ENCODE measurements at places on chromosomes 7 and 10.

DNA sequence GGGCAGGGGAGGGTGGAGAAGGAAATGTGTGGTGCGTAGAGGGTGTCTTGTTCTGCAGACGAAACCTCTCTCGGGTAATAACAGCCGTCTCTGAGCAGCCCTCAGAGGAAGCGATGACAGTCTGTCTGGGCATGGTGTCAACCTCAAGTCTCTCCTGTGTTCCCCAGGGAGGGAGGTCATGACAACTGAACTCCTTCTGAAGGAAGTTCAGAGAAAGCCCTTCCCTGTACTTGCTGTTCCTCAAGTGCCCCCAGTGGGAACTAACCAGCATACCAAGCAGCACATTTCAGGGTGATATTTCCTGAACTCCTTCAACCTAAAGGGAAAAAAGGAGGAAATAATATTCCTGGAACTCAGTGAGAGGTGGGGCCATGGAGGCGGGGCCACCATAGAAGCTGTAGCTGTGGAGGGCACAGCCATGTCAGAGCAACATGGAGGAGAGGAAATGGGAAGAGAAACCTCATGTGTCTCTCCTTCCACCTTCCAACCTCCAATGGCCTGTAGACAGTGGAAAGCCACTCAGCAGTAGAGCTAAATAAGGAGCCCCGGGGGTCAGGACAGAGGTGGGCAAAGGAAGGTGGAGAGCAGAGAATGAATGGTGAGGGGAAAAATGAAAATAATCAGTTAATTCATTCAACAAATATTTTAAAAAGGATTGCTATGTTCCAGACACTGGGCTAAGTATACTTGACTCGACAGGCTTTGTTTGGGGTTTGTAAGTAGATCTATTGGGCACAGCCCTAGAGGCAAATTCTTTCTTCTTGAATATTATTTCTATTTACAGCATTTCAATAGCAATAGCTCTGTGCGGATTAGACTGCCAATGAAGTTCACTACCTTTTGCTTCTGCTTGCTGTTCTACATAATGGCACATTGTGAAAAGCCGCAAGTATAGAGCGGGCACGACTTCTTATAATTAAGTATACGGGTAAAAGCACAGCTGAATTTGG lies 61.0 kb upstream of the AOAH start:
- no peak for DNase-seq

DNA sequence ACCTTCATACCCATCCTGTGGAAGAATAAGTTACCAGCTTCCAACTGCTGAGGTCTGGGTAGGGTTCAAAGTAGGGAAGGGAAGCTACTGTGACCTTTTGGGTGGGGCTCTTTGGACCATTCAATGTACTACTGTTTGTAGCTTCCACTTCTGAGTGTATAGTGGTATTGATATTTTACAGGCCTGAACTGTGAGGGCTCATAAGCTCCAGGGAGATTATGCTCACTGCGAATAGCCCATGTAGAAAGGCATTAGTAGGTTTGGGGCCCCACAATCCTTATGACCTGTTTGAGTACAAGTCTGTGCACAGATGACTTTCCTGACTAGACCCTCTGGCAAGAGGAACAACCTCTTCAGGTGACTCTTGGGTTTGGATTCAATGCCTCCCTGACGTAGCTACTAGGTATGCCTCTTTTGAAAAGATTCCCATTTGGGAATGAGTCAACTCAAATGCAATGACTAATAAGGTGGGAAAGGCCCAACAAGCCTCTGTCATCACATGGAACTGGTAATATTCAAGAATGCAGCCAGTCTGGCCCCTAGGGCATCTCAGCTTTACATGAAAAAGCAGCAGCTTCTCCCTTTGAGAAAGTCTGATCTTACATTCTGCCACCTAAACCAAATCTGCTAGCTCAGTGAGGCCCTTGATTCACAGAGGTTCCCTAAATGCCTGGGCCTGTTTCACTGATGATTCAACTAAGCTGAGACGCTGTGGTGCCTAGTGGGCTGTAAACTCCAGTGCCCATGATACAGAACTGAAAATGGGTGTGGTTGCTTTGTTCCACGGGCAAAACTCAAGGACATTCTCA lies 79.8 kb downstream of the ABI1 start:
- no peak for DNase-seq

GRCh38 chr7:128084896-128085608 lies 53.8 kb upstream of the LRRC4 start:
- no peak for DNase-seq

DNA sequence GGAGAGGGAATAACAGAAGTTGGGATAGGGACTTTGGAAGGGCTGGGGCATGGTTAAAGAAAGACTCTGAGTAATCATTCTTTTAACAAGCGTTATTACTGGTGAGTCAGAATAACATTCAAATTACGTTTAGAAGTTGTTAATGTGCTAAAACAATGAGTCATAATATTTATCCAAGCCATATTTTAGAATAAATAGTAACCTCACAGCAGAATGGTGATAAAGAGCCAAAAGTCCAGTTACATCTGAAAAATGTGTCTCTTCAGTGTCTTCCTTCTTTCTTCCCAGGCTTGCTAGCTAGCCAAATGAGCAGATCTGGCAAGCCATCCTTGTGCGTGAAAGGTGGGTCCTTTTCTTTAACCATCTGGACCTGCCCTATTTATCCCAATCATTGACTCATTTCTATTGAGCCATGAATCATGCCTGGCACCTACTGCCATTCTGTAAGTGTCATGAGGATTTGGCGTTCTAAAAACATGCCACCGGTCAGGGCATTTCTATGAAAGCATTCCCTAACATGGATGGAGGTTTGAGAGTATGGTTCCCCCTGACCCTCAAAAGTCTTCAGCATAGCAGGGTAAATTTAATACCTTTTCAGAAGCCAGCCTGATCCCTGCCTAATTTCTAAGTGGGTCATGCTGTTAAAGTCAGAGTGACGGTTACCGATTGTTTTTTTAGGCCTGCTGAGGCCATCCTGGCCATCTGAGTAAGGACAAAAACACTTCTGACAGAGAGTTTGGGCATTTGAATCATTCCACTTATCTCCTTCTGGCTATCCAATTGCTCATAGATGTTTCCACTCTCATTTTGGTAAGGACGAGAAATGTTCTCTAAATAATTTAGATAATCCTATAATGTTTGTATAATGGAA lies 26.9 kb downstream of the MYPN start:
- DNase-seq: no peak

DNA sequence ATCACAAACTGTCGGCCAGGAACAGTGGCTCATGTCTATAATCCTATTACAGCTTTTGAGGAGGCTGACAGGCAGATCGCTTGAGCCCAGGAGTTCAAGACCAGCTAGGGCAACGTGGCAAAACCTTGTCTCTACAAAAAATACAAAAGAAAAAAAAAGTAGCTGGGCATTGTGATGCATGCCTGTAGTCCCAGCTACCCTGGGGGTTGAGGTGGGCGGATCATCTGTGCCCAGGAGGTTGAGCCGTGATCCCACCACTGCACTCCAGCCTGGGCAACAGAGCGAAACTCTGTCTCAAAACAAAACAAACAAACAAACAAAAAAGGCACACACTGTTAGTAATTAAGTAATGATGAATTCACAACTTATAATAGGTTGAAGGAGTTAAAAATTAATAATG lies 441.5 kb upstream of the PCDH15 start:
- DNase-seq: no peak

DNA sequence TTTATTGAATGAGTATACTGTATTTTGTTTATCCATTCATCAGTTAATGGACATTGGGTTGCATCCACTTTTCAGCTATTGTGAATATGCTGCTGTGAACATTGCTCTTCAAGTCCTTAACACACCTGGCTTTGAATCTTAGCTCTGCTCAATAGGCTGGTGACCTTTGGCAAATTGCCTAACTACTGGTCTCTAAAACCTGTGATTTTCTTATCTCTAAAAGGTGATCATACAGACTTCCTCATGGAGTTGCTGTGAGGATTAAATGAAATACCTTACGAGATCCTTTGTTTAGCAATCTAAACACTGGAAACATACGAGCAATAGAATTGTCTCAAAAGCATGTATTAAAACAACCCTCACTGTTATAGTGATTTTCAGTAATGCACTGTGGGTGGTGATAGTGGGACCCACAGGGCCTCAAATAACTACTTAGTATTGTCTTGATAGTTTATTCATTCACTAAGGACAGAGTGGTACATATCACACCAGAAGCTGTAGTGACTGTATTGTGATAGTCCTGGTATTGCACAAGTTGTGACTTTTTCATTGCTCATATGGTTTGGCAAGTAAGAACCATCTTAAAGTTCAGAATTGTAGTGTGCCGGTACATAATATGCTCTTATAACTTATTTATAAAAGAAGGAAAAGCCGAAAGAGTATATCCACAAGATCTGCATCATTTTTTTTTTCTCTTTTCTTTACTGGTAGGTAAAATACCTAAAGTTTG lies 257.6 kb downstream of the EXOC4 start:
- DNase-seq: no peak

DNA sequence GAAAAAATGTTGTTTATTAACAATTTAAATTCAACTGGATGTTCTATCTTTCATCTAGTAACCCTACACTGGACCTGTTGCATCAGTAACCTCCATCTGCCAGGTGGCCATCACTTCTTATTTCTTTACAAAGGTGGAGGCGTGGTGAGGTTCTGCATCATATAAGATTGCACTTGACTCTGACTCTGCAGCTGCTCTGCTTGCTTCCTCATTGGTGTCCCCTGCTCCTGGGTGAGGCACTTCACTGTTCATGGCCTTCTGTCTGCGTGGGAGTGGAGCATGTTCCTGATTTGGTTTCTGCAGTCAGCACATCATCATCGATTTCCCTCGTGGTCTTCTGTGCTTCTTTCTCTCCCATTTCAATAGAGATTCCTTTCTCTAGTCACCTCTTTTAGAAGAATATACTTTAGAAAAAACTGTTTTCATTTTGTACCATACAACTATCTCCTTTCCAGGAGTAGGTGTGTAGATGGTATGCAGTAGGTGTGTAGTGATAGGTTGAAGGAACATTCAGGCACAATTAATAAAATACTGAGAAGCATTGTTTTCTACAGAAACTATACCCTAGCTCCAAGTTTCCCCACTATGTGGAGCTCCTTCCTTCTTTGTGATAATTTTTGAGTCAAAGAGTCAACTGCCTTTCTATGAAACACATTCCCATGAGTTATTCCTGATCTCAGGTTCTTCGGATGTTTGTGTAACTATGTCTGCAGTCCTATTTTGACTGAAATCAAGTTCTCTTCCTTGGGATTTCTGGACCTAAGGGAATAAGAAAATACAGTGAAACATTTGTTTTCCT lies 231.7 kb upstream of the CNTNAP2 start:
- DNase-seq: no peak

- DNase-seq: no peak
Measured at GRCh38 chr10:68800211-68800610, 27.1 kb upstream of the STOX1 start.

GRCh38 chr10:75014516-75015230 lies 96.8 kb upstream of the SAMD8 start:
- no peak for DNase-seq

- DNase-seq: no peak
Measured at GRCh38 chr10:12177642-12178041, 18.0 kb downstream of the NUDT5 start.

GRCh38 chr10:101693978-101694673 lies 844 bp downstream of the FBXW4 start:
- DNase-seq: no peak

GRCh38 chr10:404346-404745 lies 269.1 kb downstream of the ZMYND11 start:
- DNase-seq: no peak

DNA sequence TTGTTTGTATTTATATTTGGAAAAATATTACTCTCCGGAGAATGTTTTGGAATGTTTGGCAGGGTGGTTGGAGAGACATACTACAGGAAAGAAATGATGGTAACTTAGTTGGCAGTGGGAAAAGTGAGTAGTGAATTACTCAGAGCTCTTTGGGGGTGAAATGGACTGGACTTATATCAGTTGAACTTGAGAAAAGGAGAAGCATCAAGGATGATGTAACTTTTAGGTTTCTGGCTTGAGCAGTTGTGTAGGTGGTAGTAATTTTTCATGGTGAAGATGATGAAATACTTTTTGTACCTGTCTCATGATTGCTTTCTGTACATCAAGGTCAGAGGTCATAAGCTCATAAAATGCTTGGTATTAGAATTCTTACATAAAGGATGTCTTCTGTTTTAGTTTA lies 617.2 kb downstream of the AUTS2 start:
- no peak for DNase-seq

DNA sequence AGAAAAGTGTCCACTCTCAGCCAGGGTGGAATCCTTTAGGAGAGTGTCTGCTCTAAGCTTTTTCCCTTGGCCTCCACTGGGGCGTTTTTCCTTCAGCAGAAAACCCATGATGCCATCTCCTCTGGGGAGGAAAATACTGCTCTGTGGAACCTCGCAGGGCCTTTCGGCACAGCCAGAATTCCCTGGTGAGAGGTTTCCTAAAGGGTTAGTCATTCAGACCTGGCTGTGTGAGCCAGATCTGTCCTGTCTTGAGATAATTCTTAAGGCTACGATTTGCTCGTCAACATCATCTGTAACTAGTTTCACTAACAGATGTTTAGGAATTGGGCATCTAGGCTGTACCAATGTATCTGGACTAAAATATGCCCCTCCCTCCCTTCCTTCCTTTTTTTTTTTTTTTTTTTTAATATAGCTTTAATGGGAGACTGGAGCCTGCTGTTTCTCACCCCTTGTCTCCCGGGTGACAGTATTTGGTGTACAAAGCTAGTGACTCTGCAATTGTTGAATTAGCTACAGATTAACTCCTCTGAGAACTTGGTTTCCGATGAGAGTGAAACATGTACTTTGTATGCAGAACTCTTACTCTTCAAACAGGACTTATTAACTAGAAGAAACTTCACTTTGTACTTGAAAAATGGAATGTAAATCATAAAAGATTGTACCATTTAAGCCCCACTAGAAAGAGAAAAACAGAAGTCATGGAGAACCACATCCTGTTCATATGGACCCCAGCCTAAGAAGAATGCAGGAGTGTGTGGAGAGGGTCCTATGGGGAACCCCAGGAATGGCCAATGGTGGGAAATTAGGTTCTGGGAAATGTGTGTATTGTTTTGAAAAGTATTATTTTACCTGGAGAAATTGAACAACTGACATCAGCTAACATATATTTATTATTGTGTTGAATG lies 230.9 kb downstream of the CAMK1D start:
- DNase-seq: no peak

DNA sequence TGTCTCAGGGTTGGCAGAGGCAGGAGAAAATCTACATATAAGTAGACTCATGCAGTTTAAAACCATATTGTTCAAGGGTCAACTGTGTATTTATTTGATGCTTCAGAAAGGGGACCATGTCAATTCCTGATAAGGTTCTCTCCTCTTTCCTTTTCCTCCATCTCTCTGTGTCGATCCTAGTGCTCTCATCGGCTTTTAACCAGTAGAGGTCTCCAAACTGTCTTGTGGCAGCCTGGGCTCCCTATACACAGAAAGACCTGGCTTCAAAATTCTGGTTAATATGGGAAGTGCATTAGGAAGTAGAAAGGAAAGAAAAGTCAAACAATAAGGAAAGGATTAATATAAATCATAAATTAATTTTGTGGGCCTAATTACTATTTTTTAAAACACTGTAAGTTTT lies 304.4 kb upstream of the C7orf33 start:
- DNase-seq: no peak

DNA sequence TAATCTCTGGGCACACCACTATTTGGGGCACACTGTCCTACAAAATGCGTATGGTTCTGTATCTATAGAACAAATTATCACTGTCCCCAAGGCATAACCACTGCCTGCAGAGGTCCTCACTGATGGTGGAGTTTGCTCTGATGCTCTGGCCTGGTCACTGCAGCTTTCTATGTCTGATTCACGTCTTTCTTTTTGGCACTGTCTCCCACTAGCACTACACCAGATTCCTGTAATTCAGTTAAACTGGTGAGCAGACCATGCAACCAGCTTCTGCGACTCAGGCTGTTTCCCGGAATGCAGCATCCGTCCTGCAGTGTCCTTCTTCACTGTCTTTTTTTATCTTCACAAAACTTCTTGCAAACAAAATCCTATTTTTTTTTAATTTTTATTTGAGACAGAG lies 112.8 kb downstream of the KLF6 start:
- DNase-seq: no peak
